Myocyte (in vitro differentiated cells): ENCODE measurements at places on chromosomes 7 and 10.

DNA sequence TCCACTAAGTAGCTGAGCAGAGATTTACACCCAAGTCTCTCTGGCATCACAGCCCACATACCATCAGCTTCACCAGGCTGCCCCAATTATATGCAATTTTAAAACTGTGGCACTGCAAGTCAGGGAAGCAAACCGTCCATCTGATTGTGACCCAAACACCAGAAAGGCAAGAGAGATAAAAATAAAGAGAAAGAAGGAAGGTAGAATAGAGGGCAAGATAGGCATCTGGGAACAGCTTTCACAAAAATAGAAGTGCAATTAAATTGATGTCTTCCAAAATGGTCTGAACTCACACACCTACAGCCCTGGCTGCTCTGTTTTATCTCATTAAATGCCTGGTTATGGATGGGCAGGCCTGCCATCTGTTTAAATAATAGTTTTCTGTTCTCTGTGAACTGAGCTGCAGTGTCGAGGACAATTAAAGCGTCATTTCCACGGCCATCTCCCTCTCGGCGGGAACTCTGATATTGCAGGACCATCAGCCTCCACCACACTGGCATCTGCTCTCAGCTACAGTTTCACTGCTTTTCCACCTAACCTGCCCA, 509.1 kb downstream of the INHBA start:
- no peak for DNase-seq

- no peak for DNase-seq
These were observed 49.5 kb downstream of the SMURF1 start for GRCh38 chr7:99094401-99094800.

- DNase-seq, result no peak
These were observed 115.0 kb downstream of the TMEM26 start for GRCh38 chr10:61338146-61338545.

DNA sequence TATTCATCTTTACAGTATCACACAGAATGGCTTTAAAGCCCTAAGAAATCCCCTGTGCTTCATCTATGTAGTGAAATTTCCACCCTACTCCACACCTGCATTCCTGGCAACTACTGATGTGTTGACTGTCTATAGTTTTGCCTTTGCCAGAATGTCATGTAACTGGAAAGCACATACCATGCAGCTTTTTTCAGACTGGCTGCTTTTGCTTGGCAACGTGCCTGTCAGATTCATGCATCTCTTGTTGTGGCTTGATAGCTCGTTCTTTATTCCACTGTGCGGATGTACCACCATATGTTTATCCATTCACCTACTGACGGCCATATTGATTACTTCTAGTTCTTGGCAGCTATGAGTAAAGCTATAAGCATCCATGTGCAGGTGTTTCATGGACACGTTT, 30.6 kb downstream of the RBM17 start:
- DNase-seq, result no peak

- no peak for DNase-seq
These were observed 130.0 kb upstream of the AHR start for GRCh38 chr7:17168416-17168815.

DNA sequence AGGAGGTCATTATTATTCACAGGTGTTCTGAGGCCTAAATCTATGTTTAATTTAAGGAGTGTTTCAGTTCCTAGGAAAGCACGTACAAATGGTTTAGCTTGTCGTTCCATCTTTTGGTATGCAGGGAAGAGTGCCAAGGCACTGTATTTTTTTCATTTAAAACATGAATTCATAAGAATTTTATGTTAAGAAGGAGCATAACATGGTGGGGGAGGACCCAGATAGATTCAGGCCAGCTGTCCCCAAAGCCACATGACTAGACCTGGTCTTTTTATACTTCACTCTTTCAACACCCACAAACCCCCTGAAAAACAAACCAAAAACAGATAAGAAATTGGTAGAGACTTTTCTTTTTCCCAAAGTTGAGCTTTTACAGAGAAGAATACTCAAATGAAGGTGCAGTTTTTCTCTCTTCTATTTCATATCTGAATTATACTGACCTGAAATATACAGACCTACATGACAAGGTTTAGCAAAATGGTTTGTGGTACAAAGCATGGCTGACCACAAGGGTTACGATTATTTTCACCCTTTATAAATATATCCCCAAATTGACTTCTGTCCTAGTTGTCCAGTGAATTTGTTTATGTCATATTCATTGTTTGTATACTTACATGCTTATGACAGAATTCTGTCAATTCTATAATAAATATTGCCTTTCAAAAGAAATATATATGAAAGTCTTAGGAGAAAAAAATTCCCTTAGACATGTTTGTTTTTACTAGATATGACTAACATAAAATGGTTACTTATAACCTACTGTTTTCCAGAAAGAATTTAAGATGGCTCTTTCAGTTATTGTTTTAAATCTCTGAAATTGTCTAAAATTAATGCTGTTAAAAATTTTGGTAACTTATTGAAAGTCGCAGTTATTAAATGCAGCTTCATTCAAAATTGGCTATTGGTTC, 71.3 kb downstream of the AP3M1 start:
- peak; percentile 69 for DNase-seq

DNA sequence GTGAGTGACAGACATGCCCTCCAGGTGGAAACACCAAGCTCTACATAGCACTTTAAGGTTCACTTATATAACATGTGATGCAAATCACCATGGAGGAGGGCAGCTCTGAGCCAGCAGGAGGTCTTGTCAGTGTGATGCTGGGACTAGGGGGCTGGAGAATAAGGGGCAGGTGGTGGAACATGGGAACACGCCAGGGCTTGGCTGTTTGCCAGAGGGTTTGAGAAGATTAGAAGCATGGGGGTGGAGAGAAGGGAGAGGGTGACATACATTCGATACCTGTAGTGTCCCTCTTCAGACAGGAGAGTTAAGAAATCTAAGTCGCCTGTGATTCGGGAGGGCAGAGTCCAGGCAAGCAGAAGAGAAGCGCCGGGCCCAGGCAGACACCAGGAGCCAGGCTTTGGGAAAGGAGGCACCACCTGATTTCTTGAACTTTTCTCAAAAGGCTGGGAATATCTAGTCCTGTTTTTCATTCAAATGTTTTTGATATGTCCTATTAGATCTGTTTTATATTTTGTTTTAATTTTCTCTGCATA, 16.9 kb upstream of the LAMB4 start:
- DNase-seq, result no peak

- DNase-seq, result peak; percentile 94
These were observed 201.3 kb downstream of the JCAD start for GRCh38 chr10:29857843-29858701.

- no peak for DNase-seq
These were observed 239.0 kb downstream of the DNAJB9 start for GRCh38 chr7:108808549-108809266.

- no peak for DNase-seq
These were observed 134.6 kb downstream of the CHRM2 start for GRCh38 chr7:137003086-137003485.

- no peak for DNase-seq
These were observed 16.9 kb upstream of the ENTPD1 start for GRCh38 chr10:95739056-95739455.

- no peak for DNase-seq
These were observed 331.0 kb downstream of the PRPF18 start for GRCh38 chr10:13917791-13918190.

GRCh38 chr10:79353000-79353406, 5.7 kb downstream of the PPIF start:
- DNase-seq, result no peak

DNA sequence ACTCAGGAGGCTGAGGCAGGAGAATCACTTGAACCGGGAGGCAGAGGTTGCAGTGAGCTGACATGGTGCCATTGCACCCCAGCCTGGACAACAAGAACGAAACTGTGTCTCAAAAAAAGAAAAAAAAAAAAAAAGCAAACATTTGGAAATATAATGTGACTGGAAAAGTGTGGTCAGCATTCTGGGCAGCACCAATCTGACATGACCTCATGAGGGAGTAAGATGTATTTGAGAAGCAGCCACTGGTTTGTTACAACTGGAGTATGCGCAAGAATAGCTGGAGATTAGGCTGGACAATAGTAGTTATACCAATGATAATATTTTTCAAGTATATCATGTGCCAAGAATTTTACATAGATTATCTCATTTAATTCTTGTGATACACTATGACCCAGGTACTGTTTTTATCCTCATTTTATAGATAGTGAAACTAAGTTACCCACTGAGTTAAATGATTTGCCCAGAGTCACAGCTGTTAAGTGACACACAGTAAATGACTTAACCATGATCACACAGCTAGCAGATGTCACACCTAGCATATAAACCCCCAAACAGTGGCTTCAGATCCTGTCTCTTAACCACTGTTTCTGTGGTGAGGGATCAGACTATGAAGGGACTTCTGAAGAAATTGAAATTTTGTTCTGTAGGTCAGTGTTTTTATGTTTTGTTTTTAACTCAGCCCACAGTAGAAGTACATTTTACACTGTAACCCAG, 11.1 kb downstream of the MCU start:
- DNase-seq, result peak; percentile 73

GRCh38 chr7:25288556-25289307, 60.4 kb upstream of the NPVF start:
- DNase-seq, result peak; percentile 24

DNA sequence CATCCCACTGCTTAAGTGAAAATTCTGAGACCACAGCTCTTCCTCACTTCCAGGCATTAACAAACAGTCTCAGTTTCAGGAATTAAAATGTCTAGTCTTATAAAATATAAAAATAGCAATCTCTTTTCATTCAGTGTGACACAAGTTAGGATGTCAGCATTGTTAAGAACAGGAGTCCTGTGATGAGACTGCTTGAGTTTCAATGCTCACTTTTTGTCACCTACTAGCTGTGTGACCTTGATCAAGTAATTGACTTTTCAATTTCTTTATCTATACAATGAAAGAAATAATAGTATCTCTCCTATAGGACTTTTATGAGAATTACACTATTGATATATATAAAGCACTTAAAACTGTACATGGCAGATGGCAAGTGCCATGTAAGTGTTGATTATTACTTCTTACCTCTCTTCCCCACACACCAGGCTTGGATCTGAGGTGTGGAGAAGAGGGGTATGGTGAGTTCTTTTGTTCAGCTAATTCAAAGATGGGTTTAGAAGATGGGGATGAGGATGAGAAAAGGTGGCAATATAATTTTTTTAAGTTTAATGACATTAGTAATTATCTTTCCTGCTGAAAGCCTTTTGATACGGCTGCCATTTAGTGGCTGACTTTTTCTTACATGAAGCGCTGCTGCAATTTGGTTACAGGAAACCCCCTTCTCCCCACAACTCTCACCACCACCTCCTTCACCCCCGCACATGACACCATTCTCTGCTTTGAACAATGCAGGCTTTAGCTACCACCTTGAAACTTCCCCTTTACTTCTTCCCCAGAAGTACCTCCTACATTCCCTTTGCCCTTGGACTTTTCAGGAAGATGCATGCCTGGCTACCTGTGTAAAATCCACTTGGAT, 20.8 kb upstream of the HYAL4 start:
- DNase-seq, result no peak
